ENCODE measurements at places on chromosomes 12 and 14. TPM values are rescaled to one million over a fixed set of nuclear protein-coding genes. Genes with fewer than 3 reads are reported as not detected.

GRCh38 chr14:84343656-84344055, 1186.3 kb upstream of the FLRT2 start:
- peak; percentile 19 for DNase-seq

GRCh38 chr12:131104463-131105350, 151.0 kb downstream of the ADGRD1 start:
- peak; percentile 27 for DNase-seq

DNA sequence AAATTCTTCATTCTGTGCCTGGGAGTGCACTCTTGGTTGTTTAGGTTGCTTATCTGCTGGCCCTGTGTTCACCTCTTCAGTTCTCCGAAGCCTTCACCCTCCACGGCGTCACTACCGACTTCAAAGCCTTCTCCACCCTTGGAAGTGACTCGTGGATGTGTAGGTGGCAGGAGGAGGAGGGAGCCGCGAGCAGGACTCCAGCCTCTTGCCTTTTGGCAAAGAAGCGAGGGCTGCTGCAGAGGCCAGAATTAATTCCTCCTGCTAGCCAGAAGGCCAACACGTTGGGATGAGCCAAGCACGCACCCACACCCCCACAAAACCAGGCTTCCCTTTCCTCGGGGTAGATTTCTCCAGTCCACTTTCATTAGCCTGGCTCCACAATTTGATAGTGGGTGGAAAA, 86.5 kb downstream of the TBX5 start:
- no peak for DNase-seq

The CCDC85C gene
- total RNA-seq = 3.2 TPM

The WIF1 gene
- total RNA-seq = 0.19 TPM

GRCh38 chr12:81150382-81150781, 72.5 kb downstream of the ACSS3 start:
- DNase-seq = no peak

DNA sequence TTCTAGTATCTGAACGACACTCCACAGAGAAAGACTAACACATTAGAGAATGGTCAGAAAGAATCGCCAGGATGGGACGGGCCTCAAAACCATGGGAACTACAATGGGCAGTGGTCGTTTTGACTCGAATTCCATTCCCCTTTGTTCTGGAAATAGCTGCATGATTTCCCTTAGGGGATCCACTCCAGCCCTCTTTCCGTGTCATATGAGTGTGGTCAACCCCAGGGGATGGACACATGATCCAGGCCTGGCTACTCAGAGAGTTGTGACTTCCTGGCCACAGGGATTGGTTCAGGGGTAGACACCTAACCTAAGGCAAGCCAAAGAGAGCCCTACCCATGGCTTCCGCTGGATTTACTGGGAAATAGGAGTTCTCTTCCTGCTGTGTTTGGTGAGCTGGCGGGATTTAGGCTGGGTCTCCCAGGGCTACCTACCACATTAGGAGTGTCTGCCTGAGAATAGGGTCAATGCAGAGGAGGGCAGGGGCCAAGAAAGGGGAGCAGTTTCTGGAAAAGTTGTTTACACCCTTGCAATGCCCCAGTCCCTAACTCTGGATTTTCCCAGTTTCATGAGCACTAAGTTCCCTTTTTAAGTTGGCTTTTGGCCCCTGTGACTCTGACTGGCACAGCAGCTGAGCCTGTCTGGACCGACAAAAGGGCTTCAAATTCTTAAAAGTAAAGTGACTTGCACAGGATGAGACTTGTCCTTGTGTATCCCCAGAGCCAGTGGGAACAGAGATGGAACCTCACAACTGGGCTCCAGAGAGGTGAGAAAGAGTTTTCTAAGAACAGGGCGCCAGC, 28.1 kb upstream of the GPATCH2L start:
- DNase-seq = no peak

- peak; percentile 61 for DNase-seq
Measured at GRCh38 chr14:95468448-95469133, 47.9 kb downstream of the SYNE3 start.

The PLA2G1B gene
- not detected for total RNA-seq

DNA sequence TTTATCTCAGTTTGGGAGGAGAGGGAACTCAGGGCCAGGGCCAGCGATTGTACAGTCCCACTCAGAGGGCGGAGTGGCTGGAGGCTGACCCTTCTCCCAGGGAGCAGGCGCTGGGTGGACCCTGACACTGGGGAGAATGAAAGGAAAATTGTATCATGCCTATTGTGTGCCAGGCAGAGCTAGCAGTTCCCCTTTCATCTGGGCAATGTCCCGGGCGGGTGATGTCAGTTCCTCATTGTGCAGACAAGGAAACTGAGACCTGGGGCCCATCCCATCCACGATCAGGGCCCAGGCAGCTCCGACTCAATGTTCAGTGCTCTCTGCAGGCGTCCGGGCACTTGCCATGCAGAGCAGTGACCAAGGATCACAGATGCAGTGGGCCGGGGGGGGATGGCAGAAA, 101.9 kb upstream of the RTL1 start:
- no peak for DNase-seq

- no peak for DNase-seq
Measured at GRCh38 chr12:95740751-95741150, 49.8 kb downstream of the NTN4 start.

DNA sequence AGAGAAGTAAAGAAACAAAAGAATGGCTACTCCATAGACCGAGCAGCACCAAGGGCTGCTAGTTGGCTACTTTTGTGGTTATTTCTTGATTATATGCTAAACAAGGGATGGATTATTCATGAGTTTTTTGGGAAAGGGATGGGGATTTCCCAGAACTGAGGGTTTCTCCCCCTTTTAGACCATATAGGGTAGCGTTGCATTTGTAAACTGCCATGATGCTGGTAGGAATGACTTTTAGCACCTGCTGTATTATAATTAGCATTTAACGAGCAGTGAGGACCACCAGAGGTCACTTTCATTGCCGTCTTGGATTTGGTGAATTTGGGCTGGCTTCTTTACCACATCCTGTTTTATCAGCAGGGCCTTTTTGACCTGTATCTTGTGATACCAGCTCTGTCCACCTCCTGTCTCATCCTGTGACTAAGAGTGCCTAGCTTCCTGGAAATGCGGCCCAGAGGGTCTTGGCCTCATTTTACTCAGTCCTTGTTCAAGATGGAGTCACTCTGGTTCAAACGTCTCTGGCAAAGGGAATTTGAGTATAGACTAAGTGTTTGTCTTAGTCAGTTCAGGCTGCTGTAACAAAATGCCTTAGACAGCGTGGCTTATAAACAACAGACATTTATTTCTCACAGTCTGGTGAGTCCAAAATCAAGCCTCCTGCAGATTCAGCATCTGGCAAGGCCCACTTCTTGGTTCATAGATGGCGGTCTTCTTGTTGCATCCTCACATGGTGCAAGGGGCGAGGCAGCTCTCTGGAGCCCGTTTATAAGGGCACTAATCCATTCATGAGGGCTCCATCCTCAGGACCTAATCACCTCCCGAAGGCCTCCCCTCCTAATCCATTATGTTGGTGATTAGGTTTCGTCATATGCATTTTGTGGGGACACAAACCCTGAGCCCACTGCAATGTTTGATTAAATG, 348.3 kb upstream of the SFSWAP start:
- DNase-seq = no peak

DNA sequence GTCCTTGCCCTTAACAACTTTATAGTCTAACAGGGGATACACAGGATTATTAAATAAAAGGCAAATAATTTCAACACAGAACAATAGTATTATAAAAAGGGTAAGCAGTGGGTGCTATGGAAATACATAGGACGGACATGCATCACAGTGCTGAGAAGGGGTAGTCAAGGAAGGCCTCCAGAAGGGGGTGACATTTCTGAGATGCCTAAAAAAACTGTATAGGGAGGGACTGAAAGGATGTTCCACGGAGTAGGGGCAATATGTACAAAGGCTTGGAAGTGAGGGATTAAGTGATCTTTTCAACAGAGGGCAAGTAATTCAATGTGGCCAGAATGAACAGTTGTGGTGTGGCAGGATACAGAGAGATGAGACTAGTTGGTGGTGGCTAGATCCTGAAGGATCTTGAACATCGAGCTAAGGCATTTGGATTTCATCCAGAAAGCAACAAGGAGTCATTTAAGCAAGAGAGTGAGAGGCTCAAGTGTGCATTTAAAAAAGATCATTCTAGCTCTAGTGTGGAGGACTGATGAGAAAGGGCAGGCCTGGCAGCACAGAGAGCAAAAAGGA, 8.9 kb upstream of the ATP5MC2 start:
- DNase-seq = no peak

DNA sequence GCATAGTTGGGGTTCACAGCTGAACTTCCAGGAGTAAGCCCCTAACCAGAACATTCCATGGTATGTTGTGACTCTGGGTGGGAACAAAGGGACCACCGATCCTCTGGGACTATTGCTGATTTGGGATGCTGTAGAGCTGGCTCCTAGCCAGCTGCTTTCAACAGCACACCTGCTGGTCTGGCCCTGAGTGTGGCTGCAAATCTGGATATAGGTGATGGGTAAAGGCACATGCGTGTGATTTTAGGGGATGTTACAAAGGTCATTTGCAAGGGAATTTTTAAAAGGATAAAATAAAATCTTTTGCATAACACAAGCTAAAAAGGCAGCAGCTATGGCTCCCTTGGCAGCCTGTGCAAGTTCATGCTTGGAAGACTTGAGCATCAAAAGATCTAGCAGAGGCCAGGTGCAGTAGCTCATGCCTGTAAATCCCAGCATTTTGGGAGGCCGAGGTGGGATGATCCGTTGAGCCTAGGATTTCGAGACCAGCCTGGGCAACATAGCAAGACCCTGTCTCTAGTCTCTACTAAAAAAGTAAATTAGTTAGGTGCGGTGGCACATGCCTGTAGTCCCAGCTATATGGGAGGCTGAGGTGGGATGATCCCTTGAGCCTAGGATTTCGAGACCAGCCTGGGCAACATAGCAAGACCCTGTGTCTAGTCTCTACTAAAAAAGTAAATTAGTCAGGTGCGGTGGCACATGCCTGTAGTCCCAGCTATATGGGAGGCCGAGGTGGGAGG, 1.6 kb downstream of the ALDH2 start:
- DNase-seq = no peak

DNA sequence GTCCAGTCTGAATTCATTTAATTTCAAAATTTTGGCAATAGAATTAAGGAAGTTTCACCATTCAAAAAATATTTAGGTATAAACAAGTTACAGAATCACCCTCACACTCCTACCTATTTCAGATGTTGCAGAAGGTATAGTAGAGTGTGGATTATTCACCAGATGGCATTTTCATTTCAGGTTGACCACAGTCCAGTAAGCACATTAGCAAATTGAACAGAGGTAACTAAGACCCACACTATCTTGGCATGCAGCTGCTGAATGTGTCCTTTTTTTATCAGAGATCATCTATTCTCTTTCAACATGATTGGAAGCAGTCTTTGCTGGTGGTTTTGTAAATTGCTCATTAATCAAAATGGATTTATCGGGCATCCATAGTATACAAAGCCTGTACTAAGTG, 151.8 kb upstream of the GARIN6 start:
- no peak for DNase-seq

GRCh38 chr12:120261951-120262851, 3.3 kb downstream of the PXN start:
- DNase-seq = peak; percentile 71

The TAS2R14 gene
- total RNA-seq = 0.99 TPM

The TSPAN8 gene
- total RNA-seq = not detected

DNA sequence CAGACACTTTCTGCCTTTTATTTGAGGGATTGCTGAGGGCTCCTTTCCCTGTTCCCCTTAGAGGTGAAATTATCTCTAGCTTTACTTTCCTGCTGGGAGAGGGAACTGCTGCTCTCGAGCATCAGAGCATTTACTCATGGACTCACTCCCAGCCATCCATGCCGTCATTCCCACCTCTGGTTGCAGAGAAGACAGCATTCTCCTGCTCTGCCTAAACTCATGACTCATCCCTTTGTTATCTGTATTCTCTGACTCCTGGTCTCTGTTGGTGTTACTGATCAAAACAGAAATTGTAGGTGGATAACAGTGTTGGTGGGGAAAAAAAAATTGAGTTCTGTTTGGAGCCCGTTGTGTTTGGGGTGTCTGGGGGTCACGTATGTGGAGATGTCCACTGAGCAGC, 159.3 kb downstream of the TTC8 start:
- peak; percentile 20 for DNase-seq

DNA sequence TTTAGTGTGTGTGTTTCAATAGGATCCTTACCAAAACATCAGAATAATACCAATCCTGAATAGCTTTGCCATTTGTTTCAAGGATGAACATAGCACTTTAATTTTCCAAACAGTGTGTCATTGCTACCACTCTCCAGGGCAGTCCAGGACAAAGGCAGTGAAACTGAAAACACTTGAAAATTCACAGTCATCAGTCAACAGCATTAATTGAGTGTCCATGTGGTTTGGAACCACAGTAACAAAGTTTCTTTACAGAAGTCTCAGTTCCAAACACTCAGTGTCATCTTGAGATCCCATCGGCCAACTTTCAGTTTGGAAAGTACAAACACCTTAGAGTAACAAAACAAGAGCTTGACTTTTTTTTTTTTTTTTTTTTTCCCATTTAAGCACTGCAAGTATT, 228.4 kb upstream of the SOX5 start:
- DNase-seq = no peak

- DNase-seq = no peak
Measured at GRCh38 chr14:61565836-61566536, 129.3 kb upstream of the HIF1A start.

GRCh38 chr12:117360551-117361346, 677 bp downstream of the NOS1 start:
- DNase-seq = no peak

The GLIPR1L1 gene
- total RNA-seq = not detected

DNA sequence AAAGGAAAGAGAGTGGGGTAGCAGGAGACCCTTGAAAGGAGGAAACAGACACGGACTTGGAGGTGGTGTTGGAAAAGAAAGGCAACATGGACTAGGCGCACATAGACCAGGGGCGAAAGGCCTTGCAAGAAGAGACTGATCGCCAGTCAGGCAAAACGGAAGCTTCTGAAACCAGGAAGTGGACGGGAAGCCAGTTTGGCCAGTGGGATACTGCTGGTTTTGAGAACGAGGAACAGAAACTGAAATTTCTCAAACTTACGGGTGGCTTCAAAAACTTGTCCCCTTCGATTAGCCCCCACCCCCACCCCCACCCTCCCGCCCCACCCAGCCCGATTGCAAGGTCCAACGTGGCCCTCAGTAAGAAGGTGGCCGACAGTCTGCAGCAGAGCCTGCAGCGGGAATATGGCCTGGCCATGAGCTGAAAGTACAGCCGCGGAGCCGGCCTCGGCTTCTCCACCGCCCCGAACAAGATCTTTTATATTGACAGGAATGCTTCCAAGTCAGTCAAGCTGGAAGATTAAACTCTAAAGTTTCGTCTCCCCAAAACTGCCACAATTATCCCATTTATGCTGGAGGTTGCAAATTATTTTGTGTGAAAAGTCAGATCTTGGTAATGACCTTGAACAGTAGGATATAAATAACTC, 364.7 kb downstream of the BCAT1 start:
- DNase-seq = no peak

DNA sequence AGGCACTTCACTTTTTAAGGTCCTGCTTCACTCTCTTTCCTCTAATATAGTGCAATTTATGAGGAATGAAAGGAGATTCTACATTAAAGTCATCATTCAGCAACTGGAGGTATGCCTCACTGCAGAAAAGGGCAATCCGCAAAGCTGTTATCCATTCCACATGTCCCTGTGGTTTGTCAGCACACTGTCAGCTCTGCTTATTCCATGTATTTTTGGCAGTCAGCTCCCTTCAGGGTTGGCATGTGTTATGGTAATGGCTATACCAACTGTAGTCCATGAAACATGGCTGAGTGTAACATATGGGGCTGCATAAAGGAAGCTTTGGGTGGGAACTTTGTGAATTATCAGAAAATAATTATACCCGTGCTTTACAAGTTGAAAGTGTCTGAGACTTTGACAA, 154.1 kb downstream of the GALC start:
- DNase-seq = no peak

GRCh38 chr12:107440606-107441005, 245.0 kb upstream of the PWP1 start:
- no peak for DNase-seq

The CIROP gene
- not detected for total RNA-seq
